ENCODE measurements at places on chromosomes 5 and 9. TPM values are rescaled to one million over a fixed set of nuclear protein-coding genes. Genes with fewer than 3 reads are reported as not detected.

Gene INSL6
- not detected for total RNA-seq

DNA sequence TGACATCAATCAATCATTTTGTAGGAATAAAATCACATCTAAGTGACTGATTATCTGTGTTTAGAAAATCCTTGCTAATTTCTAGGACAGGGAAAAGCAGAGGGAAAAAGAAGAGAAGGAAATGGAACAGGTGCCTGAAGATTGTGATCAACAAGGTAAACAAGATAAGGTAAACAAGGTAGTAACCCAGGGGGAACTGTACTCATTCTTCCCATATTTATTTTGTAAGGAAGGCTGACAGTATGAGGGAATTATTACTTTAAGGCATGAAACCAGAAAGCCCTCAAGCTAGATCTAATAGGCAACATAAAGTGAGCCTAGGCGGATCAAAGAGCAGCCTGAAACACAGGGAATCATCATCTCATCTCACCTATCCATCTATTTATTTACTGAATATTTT lies 231.1 kb downstream of the MLLT3 start:
- no peak for DNase-seq

Gene AGXT2
- total RNA-seq, result not detected

DNA sequence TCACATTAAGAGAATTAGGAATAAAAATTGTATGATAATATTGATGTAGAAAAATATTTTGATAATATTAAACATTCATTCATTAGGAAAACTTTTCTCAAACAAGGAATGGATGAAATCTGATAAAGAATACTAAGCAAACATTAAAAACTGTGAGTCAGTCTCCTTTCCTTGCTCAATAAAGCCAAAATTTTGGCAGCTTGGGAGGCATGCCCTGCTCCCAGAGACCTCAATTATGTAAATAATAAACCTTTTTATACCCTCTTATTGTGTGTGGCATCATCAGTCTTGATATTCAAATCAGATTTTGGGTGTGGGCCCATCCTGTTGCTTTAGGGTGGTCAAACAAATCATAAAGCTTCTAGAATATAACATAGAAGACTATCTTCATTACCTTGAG lies 36.6 kb upstream of the CCL21 start:
- no peak for DNase-seq

DNA sequence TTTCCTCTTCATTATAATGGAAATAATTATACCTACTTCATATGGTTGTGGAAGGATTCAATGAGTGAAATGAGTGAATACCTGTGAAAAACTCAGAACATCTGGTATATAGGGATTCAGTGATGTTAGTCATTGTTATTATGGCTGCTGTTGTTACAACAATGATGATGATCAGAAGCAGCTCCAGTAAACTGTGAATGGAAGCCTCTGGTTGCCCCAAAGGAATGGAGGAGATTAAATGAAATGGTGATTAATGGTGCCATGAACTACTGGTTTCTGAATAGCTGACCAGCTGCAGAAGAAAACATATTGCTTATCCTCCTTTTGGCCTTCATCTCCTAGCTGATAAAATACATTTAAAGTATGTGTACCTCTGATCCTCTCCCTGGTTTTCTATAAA lies 372.0 kb downstream of the ARHGEF28 start:
- DNase-seq, result no peak

DNA sequence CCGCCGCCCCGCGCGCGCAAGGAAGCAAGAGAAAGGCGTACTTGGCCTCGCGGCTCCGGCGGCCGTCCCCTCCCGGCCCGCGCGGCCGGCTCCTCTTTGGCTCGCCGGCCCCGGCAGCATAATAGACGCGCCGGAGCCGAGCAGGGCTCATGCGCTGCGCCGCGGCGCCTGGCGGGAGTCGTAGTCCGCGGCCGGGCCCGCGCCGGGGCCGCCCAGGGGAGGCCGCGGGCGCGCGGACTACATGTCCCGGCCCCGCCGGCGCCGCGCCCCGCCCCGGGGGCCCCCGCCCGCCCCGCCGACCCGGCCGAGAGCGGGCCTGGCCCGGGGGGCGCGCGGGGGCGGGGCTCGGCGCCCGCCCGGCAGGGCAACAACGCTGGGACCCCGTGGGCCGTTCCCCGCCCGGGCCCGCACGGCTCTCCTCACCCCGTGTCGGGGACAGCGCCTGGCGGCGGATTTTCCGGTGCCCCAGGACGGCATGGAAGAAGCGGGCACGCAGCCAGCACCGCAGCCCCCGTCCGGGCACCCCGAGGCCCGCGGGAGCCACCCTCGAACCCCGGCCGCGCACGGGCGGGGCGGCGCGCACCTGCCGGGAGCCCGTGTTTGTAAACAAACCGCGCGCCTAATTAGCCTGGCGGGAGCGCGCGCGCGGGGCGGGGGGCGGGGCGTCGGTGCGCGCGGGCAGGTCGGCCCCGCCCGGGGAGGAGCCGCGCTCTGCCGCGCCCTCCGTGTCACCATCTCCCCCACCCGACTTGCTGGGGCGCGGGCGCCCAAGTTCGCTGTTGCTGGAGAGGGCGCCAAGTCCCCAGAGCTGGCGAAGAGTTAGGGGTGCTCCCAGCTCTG lies at the start of gene BRD3:
BRD3 (minus strand) TSS at position 123 of the 840 bp plus-strand sequence. CDS start 14,549 bp downstream, outside the sequence.
- peak; percentile 82 for DNase-seq

- no peak for DNase-seq
Measured at GRCh38 chr9:132560616-132561202, 21.7 kb upstream of the BARHL1 start.

DNA sequence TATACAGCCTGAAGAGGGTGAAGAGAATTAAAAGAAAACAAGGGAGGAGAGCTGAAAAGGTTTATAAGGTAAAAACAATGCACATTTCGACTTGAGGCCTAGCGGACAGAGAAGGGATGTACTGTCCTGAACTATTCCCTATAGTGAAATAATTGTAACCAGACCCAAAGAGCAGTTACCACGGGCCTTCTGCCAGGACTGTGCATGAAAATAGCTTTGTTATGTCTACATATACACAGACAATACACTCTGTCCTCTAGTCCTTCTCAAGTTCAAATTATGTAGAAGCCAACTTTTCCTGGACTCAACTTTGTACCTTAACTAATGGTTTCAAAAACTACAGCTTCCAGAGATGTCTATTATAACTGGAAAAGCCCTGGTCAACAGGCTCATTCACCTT lies 223.7 kb downstream of the PCSK5 start:
- no peak for DNase-seq

Gene HACD4
- 2.7 TPM for total RNA-seq

DNA sequence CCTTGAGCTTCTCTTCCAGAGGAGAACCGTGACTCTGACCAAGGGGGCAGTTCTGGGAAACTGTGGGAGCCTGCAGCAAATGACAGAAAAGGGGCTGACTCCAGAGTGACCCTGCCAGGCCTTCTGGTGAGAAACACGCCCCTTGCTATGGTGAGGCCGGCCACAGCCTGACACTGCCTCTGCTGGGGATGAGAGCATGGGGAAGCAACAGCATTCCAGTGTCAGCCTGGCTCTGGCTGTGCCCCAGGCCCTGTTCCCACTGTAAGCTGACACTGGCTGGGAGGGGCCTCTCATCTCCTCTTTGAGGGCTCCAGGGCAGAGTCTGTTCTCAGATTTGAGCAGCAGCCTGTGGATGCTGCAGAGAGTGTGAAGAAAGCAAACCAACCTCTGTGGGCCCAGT lies 180.0 kb upstream of the IL12B start:
- no peak for DNase-seq

Gene DOCK2
- total RNA-seq, result 216 TPM

Gene RANBP17
- total RNA-seq, result not detected

GRCh38 chr9:90029386-90029785 lies 424.6 kb downstream of the GADD45G start:
- DNase-seq, result no peak

DNA sequence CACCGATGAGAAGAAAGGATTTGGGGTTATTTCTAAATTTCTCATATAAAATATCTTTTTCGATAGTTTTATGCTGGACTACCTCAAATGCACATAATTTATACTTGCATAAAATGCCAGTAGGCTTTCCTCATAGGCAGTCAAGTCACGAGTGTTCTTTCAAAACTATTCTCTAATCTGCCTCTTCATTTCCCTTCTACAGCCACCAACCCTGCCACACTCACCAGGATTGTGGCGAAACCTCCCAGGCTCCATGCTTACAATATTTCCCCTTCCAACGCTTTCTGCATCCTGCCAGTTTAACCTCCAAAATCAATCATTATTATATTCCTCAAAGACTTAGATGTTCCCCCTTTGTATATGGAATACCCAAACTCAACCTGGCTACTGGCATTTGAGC lies 65.4 kb downstream of the FRMD3 start:
- DNase-seq, result no peak

Gene PKD2L2
- total RNA-seq, result not detected

DNA sequence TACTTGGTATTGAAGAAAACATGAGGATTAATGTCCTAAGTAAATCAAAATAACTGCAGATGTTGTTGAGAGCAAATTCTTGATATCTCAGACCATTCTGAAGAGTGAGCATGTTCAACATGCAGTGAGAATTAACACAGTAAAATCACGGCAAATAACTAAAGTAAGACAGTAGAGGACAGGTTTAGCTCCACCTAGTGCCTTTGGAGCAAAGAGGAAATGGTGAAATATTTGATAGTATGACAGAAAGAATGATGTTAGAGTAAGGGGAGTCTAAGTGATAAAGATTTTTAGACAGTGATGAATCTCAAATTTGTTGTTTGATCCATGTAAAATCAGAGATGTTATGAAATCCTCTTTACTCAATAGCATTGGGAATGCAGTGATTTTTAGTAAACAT lies 424.2 kb downstream of the TMEM161B start:
- DNase-seq, result no peak

Gene GABRA6
- total RNA-seq, result not detected

- DNase-seq, result no peak
Measured at GRCh38 chr5:15615859-15616258, 115.9 kb downstream of the FBXL7 start.

- DNase-seq, result no peak
Measured at GRCh38 chr5:115555084-115555633, 10.6 kb upstream of the FEM1C start.

Gene PAXX
- 79.4 TPM for total RNA-seq

Gene RABGAP1
- 30.2 TPM for total RNA-seq

- DNase-seq, result no peak
Measured at GRCh38 chr5:154092356-154093141, 53.8 kb downstream of the MFAP3 start.

Gene TRAF1
- 138 TPM for total RNA-seq

- DNase-seq, result no peak
Measured at GRCh38 chr9:137370865-137371520, 52.0 kb downstream of the EXD3 start.

DNA sequence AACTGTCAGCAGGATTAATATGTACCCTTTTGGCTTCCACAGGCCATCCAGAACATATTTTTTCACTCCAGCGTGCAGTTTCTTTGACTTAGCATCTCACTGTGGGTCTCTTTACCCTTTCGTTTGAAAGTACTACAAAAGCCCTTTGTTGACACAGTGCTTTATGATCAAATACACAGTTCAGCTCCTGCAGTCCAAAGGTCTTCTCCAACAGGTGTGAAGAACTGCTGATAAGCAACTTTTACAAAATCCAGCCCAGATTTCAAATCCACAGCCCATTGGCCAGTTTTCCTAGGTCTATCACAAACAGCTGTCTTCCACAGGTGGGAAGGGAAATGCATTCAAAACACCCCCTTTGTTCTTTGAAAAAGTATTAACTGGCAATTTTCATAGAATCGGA lies 54.8 kb downstream of the MYO10 start:
- DNase-seq, result no peak

- DNase-seq, result no peak
Measured at GRCh38 chr9:93260263-93261066, 76.5 kb downstream of the WNK2 start.

Gene RLN2
- total RNA-seq, result 1.1 TPM

DNA sequence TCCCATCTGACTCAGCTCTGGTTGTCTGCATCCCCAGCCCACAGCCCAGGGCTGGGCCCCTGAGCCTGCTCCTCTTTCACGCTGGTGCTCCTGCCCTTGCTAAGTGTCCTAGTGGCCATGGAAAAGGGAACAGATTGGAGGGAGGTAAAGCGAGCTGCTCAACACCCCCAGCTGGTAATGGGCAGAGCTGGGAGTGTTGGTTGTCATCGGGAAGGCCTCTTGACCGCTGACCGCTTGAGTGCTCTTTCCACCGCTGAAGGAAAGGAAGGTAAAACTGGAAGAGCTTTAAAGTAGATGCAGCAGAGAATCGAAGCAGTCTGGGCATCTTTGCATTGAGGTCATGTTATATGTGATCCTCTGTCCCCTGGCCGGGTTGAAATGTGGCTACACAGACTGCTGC lies 60.2 kb downstream of the CRB2 start:
- DNase-seq, result no peak

- DNase-seq, result no peak
Measured at GRCh38 chr9:38107811-38108304, 38.8 kb upstream of the SHB start.

DNA sequence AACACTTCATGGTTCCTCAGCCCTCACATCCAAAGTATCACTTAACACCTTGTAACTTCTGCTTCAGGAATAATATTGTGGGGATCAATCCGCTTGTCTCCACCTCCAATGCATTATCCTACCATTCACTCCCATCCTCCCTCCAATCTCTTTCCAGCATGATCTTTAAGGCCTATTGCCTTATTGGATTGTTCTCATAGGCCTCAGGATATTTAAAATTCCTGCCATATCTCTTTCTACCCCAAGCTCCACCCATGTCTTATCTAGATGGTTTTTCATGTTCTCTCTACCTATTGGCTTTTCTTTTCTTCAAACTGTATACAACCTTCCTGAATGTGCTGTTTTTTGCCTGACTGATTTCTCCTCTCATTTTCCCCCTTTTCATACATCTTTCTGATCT lies 7.2 kb downstream of the KDM4C start:
- DNase-seq, result no peak

Gene PCDHGB5
- total RNA-seq, result 0.56 TPM

DNA sequence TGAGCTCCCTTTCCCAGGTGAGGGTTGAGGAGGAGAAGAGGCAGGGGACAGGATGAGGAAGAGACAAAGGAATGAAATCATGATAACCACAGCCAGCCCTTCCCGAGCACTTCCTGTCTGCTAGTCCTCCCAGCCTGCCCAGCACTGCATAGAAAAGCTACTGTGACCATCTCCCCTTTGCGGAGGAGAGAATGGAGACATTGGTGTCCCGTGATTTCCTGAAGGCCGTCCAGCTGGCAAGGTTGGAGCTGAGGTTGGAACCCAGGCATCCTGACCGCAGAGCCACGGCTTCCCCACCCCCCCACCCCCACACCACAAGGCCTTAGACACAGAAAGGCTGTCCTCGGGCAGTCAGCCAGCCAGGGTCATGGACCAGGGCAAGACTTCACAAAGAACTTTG lies 131.1 kb upstream of the ICE1 start:
- no peak for DNase-seq

- no peak for DNase-seq
Measured at GRCh38 chr5:176716320-176716719, 69.0 kb downstream of the TSPAN17 start.

Gene LVRN
- total RNA-seq, result not detected

GRCh38 chr5:150575745-150576448 lies 64.6 kb upstream of the SYNPO start:
- DNase-seq, result no peak

GRCh38 chr5:160188141-160189015 lies 40.9 kb upstream of the FABP6 start:
- no peak for DNase-seq

Gene SLCO4C1
- 0.22 TPM for total RNA-seq

Gene MELK
- 48.3 TPM for total RNA-seq

Gene TMCO6
- total RNA-seq, result 43.6 TPM

Gene SV2C
- not detected for total RNA-seq

Data from activated T-helper 1 cell treated with anti-CD3 and anti-CD28 coated beads, Interleukin-12 subunit alpha, Interleukin-12 subunit beta, Interleukin-2, Interleukin-4 antibody, amounts not matched to agents 30 ng/mL and 10 ng/mL and 1 ng/mL, durations not matched to agents 14 hours and 24 hours and 36 hours (primary cell).